ENCODE measurements at places on chromosomes 3 and 15.

DNA sequence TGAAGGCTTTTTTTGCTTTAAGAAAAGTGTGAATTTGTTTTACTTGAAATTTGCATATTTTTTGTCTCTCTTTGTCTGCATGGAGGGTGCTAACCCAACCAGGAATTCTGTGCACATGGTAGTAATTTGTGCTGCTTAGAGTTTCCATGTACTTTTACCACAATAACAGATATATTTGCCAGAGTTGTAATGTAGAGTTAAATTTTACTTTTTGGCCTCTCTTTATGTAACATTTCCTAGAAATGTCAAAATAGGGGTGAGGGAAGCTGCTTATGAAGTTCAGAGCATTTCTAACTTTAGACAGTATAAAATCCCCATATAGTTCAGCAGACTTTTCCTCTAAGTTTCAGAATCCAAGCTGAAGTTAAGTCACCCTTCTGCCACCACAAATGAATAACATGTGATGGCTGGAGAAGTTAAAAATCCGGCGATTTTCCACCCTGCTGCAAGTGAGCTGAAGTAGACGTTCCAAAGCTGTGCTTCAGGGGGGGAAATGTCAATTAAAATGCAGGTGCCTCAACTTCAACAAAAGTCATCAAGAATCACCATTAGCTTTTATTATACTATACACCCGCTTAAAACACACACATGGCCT is 385.7 kb upstream of the NR2F2 start:
- DNase-seq, result no peak

DNA sequence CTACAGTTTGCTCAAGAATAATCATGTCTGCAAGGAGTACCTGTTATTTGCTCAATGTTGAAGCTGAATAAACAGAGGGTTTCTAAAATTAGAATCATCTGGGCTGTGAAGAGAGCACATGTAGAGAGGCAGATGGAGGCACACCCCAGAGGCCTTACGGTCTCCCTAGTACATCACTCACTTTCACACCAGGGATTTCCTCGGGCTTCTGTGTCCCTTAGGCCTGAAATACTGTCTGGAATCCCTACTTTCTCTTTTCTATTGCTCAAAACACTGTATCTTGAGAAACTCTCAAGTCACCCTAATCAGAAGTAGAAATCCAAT is 473.7 kb upstream of the ROBO2 start:
- no peak for DNase-seq

DNA sequence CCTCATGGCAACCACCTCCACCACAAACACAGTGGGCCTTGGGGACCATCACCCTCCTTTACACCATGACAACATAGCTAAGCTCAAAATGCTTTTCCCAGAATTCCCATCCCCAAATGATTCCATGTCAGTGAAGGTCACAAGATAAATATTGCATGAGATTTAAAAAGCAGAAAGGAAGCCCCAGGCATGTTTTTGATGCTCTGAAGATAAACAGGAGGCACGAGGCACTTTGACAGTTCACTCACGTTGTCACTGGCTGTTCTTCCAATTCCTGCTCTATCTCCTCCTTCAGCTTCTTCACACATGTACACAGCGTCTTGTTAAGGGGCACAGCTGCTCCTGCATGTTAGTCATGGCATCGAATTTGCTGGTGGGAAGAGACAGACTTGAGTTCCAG is 180.4 kb downstream of the STAC start:
- no peak for DNase-seq

GRCh38 chr3:185056908-185057307 is 96.0 kb downstream of the C3orf70 start:
- no peak for DNase-seq

DNA sequence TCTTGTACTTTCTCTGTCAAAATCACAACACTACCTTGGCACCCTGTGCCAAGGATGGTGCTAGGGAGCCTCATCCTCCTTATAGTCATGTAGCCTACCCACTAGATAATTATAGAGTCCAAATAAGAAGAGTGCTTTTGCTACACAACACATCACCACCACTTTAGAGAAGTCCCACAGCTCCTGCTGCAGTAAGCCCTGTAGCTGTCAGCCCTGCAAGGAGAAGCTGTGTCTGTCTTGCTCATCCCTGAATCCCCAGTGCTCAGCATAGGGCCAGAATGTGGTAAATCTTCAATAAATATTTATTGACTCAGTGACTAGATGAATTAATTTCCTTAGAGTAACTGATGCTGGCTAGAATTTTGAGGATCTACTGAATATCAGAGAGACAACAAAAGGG is 190.8 kb downstream of the ZNF621 start:
- no peak for DNase-seq

DNA sequence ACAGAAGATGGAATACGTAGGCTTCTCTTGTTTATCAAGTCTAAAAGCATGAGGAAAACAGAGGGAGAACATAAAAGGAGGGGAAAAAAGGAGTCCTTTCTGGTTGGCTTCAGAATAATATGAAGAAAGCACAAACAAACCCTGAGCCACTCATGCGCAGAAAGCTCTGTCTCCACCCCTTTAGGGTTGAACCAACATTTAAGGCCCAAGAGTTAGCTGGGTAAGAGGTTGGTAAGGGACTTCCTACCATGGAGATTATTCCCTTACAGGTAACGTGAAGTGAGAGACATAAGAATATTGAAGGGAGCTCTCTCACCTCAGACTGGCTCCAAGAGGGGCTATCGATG is 145.3 kb downstream of the RORA start:
- DNase-seq, result no peak

DNA sequence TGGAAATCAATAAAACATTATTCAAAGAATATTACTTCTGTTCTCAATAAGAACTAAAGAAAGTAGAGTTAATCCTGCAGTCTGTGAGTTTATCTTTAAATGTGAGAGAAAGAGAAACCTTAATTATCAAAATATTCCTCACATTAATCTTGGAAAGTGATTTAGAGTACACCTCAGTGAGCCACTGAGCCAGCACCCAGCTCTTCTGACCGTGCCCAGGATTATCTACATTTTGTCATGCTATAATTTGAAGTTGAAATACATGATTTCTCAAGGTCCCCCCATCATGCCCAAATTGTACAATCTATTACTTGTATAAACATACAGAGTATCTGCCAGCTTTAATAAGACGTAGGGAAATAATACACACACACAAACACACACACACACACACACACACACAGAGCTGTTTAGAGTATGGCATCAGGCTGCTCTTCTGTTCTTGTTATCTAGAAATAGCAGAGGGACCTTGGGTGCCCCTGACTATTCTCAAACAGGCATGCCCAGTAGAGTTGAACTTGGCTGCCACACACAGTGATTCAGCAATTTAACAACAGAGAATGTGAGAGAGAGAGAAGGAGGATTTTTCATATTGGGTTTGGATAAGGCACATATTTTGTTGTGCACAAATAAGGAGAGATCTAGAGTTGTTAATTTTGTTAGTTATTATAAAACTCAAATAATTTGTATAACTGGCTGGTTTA is 74.4 kb downstream of the P2RY1 start:
- DNase-seq, result no peak

DNA sequence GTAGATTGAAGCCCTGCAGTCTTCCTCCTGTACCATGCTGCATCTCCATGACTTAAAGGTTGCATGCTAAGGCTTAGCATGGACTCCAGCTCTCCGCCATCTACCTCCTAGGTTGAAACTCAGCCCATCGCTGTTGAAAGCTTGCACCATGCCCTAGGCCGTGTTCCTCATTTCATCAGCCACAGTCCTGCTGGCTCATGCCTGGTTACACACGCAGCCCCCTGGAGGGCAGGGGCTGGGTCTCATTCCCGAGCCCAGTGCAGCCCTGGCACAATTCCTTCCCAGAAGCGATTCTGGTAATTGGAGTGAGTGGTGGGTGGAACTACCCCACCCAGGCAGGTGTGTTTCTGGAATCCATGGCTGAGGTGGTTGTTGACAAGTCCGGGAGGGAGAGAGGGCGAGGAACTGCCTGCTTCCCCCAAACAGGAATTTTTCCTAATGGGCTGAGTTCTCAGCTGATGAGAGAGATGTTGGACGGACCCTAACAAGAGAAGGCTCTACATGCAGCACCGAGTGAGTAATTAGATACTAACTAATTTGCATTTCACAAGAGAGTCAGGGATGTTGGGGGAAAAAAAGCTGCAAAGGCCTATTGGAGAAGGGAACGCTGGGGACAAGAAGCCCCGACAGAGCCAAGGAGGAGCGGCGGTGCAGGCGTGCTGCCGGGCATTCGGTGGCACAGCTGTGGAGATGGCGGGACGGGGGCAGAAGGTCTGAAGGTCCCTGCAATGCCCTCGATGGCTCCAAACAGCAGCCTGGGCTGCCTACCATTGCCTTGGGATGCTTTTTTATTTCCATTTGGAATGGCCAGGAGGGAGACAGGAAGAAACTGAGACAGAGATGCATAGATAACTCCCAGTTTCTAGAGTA is 92.3 kb upstream of the TLE3 start:
- DNase-seq, result no peak

DNA sequence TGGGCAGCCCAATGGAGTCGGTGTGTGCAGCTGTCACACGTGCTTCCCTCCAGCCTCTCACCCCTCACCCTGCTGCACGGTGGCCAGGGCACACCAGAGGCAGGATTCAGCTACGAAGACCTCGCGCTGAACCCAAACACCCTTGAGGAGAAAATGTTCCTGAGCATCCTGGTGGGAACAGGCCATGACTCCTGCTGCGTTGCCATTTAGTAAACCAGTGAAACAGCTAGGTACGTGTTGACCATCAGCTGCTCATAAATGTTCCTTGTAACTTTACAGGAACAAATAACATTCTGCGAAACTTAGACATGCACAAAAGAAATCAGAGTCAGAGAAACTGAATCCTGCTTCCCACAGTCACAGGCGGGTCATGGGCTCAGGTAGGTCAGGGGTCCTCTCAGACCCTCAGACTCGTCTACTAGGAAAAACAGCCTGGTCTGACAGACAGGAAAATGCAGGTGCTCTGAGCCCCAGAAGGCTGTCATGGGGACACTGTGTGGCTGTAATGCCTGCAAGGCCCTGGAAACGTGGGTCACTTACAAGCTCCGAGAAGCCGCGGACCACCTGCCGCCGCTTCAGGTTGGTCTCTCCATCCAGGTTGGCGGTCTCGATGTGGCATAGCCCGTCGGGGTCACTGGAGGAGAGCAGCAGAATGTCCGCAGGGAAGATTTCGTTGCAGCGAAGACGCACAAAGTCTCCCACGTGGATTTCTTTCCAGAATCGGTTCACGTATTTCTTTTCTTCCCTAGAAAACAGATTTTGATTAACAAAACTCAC is 82.5 kb downstream of the ATP10A start:
- DNase-seq, result no peak

Data from stimulated activated CD4-positive, alpha-beta T cell treated with anti-CD3 and anti-CD28 coated beads, Interleukin-4, amount 100 ng/mL, for 4 hours (primary cell).